ENCODE measurements at places on chromosomes 13 and 19.

- DNase-seq, result peak; percentile 63
These were observed 57.8 kb downstream of the IER2 start for GRCh38 chr19:13207846-13208671.

- peak; percentile 48 for DNase-seq
These were observed 450.7 kb downstream of the TSHZ3 start for GRCh38 chr19:30898353-30899103.

DNA sequence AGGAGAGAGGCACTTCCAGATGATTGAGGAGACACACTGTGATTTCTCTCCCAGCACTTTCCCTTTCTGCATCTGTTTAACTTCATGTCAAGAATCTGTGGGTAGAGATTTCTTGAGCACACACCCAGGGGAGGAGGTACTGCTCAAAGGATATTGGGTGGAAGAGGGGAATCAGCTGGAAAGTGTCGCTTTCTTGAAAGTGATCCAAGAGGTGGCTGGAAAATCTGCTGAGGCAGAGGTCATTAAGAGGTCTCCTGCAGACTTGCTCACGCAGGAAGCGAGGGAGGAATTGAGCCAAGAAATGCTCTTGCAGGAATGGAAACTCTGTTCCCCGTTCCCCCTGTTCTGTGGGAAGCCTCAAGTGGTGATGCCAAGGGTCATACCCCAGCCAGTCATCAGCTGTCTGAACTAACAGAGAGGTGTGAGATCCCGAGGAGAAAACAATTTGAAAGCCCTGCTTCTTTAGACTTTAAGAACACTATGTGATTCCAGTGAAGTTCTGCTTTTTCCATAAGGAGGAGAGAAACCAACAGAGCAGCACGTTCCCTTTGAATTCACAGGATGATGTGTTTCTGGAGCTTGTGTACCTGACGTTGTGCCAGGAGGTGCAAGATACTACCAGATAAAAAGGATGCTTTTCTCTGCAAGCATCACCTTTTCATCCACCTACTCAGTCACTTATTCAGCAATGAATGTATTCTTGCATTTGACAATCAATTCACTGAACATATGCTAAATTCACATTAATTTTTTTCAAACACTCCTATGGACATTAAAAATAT is 163.4 kb upstream of the GPR12 start:
- no peak for DNase-seq

- no peak for DNase-seq
These were observed 50.7 kb downstream of the CDADC1 start for GRCh38 chr13:49298416-49298815.

GRCh38 chr19:38648769-38649304 is 1.4 kb downstream of the ACTN4 start:
- DNase-seq, result no peak

DNA sequence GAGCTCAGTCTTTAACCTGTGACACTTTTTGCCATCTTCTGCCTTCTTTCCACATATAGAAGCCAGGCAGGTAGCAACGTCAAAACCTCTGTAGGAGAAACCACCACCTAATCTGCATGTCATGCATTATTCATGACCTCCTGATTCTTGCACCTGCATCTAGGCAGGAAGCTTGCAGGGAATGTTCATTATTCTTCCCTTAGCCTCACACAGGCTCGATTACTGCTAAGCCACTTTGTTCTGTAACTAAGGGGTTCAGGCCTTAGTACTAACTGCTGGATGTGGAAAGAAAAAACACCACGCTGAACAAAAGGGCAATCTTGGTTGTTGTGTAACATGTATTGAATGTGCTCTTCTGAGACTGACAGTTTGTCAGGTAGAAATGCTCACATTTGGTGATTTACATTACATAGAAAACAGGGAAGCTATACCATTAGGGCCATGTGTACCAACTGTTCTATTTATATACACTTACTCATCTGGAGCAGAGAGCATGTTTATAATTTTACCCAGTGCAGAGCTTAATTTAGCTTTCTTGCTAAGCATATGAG is 366.9 kb downstream of the KLF12 start:
- no peak for DNase-seq

DNA sequence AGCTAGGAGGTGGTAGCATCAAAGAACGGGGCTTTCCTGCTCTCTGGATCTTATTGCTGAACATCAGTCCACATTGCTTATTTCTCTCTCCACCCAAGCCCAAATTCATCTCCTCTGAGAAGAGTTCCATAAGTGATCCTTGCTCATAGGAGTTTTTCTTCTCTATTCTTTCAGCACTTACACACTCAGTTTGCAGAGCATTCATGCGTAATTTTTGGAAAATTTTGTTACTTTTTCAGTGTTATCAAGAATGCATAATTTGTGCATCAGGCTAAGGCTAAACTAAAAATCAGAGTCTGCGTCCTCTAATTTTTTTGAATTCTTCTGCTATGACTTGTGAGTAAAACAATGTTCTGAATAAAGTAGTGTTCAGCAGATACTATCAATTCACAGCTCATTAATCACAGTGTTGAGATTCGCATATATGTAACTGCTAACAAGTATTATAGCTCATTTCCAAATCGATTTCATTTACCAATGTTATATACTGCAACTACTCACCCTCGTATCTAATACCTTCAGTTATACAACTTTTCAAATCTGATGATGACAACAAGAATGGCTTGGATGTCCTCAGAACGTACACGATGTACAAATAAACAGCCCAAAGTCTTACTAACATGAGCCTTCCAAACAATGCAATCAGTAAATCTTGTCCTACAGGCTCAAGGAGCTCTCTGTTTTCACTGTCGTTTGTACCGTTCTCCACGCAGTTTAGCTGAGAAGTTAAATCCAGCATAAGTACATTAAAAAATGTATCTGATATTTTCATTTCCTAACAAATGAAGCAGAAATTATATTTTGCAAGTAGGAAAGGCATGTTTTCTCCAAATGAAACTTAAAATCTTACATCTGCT is 36.4 kb upstream of the STARD13 start:
- DNase-seq, result no peak

GRCh38 chr13:85657942-85658341 is 141.3 kb downstream of the SLITRK6 start:
- DNase-seq, result no peak

DNA sequence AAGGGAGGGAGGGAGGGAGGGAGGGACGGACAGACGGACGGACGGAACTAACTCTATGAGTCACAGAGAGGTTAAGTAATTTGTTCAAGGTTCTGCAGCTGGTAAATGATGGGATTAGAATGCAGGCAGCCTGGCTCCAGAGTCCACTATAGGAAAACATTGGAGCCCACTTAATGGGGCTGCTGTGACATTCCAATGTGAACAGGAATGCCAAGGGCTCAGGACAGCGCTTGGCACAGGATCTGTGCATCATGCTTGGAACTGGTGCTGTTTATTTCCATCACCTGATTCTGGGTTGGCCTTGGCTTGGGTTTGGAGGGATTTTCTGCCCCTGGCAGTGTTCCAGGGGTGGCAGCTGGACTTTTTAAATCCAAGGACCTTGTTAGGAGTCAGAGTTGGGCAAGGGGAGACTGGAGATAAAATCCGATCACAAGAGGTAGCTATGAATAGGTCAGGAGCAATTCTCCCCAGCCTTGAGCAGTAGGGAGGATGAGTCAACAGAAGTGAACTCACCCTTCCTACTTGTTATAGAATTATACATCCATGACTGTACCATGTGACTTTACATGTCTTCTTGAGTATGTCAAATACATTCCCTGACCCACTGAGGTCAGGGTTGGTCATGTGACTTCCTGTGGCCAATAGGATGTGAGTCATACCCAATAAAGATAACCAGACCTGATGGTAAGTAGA is 7.8 kb upstream of the HIF3A start:
- DNase-seq, result no peak

- DNase-seq, result peak; percentile 82
These were observed 126.5 kb downstream of the NALCN start for GRCh38 chr13:101289764-101290163.

GRCh38 chr19:13149628-13150186 is 468 bp downstream of the STX10 start:
- DNase-seq, result peak; percentile 79

DNA sequence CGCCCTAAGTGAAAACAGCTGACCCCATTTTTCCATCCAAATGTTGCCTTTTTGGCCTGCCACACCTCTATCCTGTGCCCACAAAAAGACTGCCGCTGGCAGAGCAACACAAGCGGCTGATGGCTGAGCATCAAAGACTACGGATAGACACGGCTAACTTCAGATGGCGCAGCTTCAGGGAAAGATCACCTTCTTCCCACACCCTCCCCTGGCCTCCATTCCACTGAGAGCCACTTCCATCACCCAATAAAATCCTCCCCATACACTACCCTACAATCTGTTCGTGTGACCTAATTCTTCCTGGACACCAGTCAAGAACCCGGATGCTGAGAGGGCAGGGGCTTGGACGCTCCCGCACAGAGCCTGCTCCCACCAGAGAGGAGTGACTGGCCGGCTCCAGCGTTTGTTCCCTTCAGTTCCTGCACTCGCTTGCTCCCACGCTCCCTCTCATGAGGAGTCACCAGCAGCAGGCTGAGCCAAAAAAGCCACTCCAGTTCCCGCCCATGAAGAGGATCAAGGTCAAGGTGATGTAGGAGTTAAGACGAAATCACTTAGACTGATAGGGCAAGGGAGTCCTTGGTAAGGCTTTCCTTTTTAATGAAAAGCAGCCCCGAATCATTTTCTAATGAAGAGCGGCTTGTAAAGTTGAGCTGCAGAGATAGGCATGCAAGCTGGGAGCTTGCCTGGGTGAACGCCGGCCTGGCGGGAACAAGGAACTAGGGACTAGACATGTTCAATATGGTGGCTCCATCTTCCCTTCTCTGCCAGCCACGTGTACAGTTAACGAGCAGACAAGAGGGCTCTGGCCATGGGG is 35.7 kb downstream of the TSKS start:
- DNase-seq, result no peak

DNA sequence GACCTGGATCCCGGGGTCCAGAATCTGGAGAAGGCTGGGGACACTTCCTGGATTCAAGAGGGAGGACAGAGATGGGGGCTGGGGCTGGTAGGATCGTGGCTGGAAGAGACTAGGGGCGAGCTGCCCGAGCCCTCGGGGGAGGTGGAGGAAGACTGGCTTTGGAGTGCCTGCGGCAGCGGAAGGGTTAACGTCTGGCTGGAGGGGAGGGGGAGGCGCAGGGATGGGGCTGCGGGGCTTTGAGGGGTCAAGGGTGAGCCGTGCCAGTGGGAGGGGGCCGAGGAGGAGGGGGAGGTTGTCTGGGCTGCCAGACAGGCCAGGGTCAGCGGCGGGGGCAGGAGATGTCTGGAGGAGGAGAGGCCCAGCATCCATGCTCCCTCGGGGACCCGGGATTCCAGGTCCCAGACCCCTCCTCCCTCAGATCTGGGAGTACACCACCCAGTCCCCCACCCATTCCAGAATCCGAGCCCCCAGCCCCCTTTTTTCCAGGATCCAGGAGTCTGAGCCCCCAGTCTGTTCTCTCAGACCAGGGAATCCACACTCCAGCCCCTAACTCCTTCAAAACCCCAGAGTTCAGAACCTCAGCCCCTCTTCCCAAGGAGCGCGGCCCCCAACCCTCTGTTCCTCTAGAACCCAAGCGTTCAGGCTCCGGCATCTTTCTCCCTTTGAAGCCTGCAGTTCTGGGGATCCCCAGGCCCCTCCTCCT is 3.2 kb upstream of the SPACA6 start:
- DNase-seq, result no peak

- no peak for DNase-seq
These were observed 7.1 kb downstream of the COMMD6 start for GRCh38 chr13:75530549-75530961.
